Kidney tubule cell (primary cell): ENCODE measurements at places on chromosomes 6 and 20.

DNA sequence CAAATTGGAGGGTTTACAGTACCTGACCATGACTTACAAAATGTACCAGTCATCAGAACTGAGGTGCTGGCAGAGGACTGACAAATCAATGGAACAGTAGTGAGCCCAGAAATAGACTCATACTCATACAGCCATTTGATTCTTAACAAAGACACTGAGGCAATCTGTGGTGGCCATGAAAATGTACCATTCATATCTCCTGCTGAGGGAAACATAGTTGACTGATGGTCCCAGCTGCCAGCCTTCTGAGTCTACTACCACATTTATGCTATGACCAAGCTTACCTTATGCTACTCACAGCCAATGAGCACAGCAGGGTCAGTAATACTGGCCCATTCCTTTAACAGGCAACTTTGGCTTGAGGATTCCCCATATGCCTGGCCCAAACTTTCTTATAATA lies 88.6 kb downstream of the WASF1 start:
- DNase-seq: no peak

- DNase-seq: no peak
These were observed 8.5 kb downstream of the AFDN start for GRCh38 chr6:167835260-167835659.

DNA sequence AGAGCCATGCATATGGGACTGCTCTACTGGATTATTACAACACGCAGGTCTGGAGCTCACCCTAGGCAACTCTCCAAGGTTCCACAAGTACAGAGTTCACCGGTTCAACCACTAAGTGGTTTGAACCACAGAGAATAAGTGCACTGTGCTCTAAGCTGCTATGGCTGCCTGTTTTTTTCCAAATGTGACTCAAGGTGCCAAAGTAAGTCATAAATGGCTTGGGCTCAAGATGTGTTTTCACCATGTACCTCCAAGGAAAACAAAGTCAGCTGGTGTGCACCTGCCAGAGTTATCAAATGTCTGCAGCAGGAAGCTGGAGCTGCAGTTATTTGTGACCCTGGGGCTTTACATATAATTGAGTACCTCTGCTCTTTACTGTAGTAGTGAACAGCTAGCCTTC lies 76.7 kb downstream of the PREP start:
- peak; percentile 54 for DNase-seq

DNA sequence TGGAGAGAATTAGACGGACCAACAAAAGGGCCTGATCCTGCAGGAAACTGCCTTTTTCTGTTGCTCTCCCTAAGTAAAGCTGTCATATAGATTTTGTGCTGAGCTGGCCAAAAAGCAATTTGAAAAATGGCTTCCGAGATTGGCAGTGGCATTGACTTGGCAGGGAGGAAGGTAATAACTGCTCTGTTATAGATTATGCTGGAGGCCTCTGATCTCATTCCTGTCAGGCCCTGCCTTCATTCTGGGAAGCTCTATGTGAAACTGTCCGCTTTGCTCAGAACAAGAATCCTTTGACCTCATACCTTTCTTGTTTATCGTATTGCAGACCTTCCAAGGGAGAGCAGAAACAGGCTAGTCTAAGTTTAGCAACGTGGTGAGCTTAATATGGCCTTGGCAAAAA lies 234.4 kb downstream of the PHACTR1 start:
- DNase-seq: no peak

- DNase-seq: no peak
These were observed 22.4 kb downstream of the SYNCRIP start for GRCh38 chr6:85620308-85620707.

DNA sequence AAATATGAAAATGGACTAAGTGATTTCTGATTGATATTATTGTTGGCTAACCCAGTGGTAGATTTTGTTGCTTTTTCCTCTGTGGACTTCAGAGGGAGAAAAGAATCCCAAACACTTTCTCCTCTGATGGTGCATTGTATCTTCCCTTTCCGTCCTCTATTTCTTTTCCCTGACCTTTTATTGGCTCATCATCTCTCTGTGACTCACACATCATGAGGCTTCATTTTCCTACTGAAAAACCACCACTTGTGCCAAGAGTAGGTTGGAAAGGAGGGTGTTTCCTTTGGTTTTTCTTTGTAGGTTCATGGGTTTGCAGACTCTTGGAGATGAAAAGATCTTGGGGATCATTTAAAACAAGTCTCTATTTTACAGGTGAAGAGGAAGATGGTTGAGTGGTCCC lies 311.7 kb upstream of the JAG1 start:
- peak; percentile 47 for DNase-seq

- no peak for DNase-seq
These were observed 179.5 kb upstream of the SYNDIG1 start for GRCh38 chr20:24289737-24290481.

DNA sequence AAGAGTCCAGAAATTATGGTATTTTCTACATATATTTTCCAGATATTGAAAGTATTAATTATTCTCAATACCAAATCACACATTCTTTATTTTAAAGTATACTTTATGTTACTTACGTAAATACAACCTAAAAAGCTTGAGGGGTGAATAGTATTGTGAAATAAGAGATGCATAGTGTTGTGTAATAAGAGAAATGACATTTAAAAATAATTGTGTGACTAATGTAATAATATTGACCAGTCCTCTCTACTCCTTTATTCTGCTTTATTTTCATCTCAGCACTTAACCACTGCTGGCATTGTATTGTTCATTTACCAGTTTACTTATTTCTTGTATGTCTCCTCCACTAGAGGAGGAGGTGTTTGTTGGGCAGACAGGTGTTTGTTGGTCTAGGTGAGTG lies 135.6 kb downstream of the EYA4 start:
- DNase-seq: no peak

DNA sequence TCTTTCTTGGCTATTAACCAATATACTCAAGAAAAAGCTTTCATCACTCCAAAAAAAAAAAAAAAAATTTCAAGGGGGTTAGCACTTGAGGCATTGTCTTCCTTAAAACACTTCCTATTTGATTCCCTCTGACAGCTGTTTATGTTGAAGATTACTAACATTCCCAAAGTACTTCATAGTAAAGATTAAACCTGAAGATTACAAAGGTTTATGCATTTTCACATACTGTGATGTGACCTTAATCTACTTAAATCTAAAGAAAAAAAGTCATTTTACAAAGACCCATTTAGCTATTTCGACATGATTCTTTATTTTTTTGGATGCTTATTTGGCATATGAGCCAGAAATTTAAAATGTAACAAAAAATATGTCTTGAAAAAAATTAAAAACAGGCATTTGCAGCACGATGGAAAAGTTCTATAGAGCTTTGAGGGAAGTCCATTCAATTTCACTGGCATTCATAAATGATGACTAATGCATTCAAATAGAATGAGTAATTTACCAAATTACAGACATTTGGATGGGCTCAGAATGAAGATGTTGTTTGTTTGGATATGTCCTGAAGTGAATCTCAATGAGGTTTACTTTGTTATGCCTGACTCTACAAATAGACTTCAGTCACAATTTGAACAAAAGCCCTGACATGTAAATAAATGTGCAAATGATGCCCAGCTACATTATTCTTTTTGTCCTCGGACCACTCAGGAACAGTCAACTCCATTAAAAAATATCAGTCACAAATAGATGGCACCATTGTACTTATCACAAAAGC lies 674.6 kb upstream of the MARCKS start:
- DNase-seq: peak; percentile 66

- DNase-seq: no peak
These were observed 141.6 kb downstream of the DHX35 start for GRCh38 chr20:39103732-39104131.

GRCh38 chr20:44460795-44461141 lies 14.9 kb upstream of the TTPAL start:
- DNase-seq: peak; percentile 31

DNA sequence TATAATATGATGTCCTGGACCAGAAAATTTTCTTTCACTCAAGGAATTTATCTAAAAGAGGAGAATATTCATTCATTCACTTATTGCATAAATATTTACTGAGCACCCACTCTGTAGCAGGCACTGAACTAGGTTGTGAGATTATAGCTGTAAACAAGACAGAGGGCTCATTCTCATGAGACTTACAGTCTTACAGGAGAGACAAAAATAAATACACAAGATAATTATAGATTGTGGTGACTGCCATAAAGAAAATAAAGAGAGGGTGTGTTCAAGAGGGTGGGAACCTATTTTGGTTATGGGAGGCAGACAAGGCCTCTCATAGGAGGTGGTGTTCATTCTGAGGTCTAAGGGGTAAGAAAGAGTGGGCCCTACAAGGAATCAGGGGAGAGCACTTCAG lies 109.9 kb upstream of the SUPT3H start:
- DNase-seq: no peak

DNA sequence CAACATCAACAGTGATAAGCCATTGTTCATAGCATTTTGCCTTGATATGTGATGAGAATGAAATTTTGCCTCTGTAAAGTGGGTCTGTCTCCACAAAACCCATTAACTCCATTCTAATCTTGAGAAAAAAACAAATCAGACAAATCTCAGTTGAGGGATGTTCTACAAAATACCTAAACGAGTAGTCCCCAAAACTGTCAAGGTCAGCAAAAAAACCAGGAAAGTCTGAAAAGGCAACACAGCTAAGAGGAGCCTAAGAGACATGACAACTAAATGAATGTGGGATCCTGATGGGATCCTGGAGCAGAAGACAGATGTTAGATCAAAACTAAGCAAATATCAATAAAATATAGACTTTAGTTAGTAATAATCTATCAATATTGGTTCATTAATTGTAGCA lies 431.6 kb upstream of the SPTLC3 start:
- DNase-seq: no peak

GRCh38 chr20:46311039-46311650 lies 2.8 kb upstream of the CDH22 start:
- DNase-seq: no peak

GRCh38 chr6:14751645-14752175 lies 494.2 kb upstream of the JARID2 start:
- no peak for DNase-seq

DNA sequence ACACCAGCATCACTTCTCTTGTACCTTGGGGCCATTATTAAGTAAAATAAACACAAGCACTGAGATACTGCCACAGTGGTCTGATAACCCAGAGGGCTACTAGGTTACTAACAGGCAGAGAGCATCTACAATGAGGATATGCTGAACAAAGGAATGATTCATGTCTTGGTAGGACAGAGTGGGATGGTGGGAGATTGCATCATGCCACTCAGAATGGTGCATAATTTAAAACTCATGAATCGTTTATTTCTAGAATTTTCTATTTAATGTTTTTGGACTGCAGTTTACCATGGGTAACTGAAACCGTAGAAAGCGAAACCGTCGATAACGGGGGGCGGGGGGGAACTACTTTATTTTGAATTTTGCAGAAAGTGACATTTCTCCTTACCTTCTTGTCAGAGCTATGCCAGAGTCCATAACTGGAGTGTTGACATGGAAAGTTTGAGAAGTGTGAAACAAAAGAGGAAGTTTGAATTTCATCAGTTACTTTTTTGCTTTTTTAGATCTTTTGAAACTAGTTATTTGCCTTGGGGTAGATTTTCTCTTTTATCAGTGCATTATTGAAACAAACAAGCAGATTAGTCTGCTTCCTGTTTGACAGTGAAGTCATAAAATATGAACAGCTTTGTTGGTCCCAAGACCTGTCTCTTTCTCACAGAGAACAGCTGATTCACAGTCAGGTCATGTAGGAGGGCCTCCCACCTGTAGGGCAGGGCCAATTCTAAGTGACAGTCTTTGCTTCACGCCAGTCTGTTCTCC lies 124.9 kb downstream of the KLHL32 start:
- DNase-seq: peak; percentile 20

DNA sequence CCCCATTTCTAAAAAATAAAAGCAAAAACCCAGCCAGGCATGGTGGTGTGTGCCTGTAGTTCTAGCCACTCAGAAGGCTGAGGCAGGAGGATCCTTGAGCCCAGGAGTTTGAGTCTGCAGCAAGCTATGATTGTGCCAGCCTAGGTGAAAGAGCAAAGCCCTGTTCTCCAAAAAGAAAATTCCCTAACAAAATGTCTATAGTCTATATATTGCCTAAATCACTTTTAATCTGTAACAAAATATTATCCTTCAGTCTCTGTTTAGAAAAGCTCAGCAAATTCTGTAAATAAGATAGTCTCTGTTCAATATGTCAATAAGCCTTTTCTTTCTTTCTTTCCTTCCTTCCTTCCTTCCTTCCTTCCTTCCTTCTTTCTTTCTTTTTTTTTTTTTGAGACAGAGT lies 75.8 kb upstream of the ZFP64 start:
- DNase-seq: no peak

DNA sequence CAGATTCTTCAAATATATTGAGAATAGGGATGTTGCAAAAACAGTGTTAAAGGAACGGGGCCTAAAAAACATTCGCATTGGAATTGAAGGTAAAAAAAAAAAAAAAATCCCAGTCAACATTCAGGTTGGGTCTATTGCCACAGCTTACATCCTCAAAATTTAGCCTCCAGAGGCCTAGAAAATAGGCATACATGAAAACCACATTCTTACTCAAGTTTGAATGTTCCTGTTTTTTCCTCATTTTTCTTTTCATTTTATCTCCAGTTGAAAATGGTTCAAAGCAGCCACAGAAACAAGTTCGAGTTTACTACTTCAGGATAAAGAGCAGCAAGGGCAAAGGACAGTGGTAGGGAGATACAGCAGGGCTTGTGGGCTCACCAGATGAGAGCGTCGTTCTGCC lies 41.9 kb downstream of the KCTD20 start:
- no peak for DNase-seq

GRCh38 chr6:137522831-137523230 lies 28.6 kb upstream of the OLIG3 start:
- peak; percentile 35 for DNase-seq

DNA sequence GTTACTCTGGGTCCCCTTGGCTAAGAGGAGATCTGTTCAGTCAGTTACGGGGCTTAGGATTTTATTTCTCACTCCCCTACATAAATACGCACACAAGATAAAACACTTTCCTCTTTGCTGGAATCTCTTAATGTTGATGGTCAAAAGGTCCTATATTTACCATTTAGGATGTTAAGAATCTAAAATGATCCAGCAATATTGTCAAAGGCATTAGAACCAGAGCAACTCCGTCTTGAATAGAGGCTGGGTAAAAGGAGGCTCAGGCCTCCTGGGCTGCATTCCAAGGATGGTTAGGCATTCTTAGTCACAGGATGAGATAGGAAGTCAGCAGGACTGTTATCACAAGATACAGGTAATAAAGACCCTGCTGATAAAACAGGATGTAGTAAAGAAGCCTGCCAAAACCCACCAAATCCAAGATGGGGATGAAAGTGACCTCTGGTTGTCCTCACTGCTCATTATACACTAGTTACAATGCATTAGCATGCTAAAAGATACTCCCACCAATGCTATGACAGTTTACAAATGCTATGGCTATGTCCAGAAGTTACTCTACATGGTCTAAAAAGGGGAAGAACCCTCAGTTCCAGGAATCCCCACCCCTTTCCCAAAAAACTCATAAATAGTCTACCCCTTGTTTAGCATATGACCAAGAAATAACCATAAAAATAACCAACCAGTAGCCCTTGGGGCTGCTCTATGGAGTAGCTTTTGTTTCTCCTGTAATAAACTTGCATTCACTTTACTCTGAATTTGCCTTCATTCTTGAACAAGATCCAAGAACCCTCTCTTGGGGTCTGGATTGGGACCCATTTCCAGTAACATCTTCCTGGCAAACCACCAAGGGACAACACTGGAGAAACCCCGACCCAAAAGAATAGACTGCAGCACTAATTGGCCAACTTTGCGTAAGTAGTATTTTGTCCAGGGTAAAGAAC lies 107.5 kb downstream of the DTNBP1 start:
- DNase-seq: peak; percentile 10

- DNase-seq: no peak
These were observed 529.8 kb downstream of the MAFB start for GRCh38 chr20:40159276-40159675.
